Panc1 (cell line): ENCODE measurements at places on chromosomes 5 and 9.

DNA sequence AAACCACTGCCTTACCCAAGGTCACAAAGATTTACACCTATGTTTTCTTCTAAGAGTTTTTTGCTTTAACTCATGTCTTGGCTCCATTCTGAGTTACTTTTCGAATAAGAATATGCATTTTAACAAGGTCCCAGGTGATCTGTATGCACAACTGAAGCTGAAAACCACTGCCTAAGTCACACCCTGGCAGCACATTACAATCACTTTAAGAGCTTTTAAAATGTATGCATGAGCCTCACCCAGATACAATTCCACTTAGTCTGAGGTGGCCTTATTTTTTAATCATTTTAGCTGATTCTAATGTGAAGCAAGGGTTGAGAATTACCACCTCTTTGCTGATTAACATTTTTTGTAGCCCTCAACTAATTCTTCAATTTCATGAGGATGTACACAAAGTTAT is 29.5 kb downstream of the IDNK start:
- no peak for DNase-seq

GRCh38 chr9:99666571-99666970 is 155.1 kb upstream of the NR4A3 start:
- no peak for DNase-seq

GRCh38 chr5:115778417-115778816 is 38.0 kb downstream of the CDO1 start:
- no peak for DNase-seq

- no peak for DNase-seq
These were observed 581.6 kb downstream of the CETN3 start for GRCh38 chr5:89827960-89828359.

- no peak for DNase-seq
These were observed 324.3 kb upstream of the RFX3 start for GRCh38 chr9:3850098-3850497.
